NCI-H2107 (cell line): ENCODE measurements at places on chromosomes 16 and 17.

DNA sequence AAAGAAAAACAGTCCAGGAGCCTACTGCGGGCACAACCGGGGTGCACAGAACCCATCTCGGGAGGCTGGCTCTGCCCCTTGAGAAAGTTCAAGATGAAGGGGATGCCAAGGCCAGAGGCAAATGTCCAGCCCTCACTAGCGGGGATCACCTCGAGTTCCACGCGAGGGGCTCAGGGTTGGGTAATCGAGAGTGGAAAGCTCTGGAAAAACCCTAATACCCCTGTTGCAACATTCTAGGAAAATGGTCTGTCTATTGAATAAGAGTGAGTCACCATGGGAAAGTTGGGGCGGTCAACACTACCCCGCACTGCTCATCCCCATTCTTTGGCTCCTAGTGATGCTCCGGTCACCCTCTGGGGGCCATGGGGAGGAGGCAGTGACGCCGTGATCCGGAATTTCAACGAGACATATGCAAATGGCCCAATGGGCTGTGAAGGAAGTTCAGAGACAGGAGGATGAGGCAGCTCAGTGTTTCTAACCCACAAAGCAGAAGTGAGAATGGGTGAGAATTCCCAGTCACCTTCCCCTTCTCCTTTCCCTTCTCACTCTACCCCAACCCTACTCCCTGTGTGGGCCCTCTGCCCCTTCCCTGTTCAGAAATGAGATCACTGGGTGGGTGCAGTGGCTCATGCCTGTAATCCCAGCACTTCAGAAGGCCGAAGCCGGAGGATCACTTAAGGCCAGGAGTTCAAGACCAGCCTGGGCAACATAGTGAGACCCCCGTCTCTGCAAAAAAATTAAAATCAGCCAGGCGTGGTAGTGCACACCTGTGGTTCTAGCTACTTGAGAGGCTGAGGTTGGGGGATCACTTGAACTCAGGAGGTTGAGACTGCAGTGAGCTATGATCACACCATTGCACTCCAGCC is 22.4 kb downstream of the SOCS3 start:
- no peak for DNase-seq

DNA sequence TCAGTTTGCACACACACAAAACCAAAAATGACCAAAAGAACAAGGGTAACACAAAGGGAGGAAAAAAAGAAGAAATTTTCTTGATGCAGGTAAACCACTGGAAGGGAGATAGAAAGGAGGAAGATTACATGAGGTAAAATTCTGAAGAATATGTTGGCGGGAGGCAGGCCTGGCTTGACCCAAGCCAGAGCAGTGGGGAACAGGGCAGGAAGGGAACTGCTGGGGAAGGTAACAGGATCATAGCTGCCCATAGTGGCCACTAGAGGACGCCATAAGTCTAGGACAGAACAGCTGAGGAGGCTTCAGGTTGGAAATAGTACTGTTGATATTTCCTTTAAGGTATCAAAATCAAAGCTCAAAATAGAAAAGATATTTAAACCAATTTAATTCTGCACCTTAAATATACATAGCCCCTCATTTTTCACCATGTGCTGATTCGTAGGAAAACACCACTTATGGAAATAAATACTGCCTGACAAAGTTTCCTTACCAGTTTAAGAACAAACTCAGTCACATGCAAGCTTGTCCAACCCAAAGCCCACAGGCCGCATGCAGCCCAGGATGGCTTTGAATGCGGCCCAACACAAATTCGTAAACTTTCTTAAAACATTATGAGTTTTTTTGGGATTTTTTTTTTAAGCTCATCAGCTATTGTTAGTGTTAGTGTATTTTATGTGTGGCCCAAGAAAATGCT is 15.5 kb downstream of the VPS35 start:
- peak; percentile 6 for DNase-seq

- DNase-seq: no peak
Observed at GRCh38 chr17:29588562-29589411, 661 bp downstream of the GIT1 start.

GRCh38 chr16:15035163-15035729 is 20.6 kb downstream of the NTAN1 start:
- DNase-seq: no peak

GRCh38 chr17:76337413-76337777 is 16.3 kb downstream of the PRPSAP1 start:
- DNase-seq: no peak

GRCh38 chr16:9965079-9965478 is 217.1 kb downstream of the GRIN2A start:
- DNase-seq: no peak

DNA sequence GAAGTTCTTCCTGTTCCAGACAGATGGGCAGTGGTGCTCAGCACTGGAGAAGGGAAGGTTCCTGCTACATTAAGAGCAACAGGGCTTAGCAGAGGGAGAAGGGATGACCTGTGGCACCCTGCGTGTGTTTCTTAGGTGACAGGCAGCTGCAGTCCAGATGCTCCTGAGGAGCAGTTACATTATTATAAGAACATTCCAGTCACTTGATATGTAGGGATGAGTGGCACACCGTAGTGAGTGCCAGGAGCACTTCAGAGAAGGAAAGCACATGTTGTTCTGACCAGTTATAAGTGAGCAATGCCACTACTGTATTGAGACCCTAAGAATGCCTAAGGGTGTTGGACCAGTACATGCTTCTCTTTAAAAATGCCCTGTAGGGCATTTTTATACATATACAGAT is 39.9 kb upstream of the MRC2 start:
- DNase-seq: no peak

GRCh38 chr17:57433452-57433851 is 177.1 kb downstream of the MSI2 start:
- DNase-seq: no peak

GRCh38 chr17:6306820-6307219 is 128.1 kb downstream of the AIPL1 start:
- DNase-seq: no peak

DNA sequence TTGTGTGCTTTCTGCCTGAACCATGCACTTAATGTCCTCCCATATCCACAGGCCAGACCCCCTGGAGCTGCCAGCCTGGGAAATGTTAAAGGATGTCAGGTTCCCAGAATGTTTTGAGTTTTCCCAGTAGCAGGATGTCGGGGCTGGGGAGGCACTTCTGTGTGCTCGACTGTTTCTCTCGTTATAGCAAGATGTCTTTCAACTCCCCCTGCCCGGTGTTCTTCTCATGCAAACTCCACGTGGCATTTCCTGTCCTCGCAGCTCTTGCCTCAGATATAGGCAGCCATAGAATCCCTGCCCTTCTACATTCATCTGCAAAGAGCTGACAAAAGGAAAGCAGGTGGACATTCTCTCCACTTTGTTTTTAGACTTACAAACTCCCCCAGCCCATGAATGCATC is 457.2 kb upstream of the CDH11 start:
- DNase-seq: no peak

- DNase-seq: no peak
Observed at GRCh38 chr17:9929871-9930270, 24.8 kb upstream of the RCVRN start.

DNA sequence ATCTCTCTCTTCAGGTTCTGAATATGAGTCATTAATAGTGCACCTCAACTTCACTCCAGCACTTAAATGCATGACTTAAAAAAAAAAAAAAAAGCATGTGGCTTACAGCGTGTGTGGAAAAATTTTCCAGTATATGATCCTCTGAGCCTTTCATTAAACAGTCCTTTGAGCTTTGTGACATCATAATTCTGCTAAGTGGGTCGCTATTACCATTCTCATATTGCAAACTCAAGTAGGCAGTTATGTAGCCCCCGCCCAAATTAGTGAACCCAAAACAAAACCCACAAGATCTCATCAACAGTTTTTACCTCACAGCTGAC is 672 bp downstream of the CMTR2 start:
- DNase-seq: peak; percentile 48

GRCh38 chr16:57757326-57757786 is 21.8 kb downstream of the KATNB1 start:
- peak; percentile 53 for DNase-seq

DNA sequence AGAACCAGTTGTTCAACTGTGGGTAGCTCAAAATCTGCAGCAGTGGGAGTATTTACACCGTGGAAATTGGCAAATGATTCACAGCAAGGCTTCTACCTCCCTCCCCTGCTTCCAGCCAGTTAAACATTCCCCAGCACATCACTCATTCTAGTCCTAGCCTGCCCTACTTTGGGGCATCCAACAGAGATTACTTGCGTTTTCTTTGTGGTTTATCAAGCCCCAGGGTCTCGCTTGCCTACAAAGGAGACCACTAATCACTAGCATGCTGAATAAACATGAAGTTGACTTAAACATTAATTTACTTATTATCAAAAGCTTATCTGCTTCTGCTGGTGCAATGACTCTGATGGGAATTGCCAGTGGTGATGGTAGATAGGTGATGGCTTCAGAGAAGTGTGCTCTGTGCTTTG is 94.5 kb downstream of the MARF1 start:
- no peak for DNase-seq

GRCh38 chr17:79177877-79178276 is 103.3 kb downstream of the ENGASE start:
- no peak for DNase-seq

DNA sequence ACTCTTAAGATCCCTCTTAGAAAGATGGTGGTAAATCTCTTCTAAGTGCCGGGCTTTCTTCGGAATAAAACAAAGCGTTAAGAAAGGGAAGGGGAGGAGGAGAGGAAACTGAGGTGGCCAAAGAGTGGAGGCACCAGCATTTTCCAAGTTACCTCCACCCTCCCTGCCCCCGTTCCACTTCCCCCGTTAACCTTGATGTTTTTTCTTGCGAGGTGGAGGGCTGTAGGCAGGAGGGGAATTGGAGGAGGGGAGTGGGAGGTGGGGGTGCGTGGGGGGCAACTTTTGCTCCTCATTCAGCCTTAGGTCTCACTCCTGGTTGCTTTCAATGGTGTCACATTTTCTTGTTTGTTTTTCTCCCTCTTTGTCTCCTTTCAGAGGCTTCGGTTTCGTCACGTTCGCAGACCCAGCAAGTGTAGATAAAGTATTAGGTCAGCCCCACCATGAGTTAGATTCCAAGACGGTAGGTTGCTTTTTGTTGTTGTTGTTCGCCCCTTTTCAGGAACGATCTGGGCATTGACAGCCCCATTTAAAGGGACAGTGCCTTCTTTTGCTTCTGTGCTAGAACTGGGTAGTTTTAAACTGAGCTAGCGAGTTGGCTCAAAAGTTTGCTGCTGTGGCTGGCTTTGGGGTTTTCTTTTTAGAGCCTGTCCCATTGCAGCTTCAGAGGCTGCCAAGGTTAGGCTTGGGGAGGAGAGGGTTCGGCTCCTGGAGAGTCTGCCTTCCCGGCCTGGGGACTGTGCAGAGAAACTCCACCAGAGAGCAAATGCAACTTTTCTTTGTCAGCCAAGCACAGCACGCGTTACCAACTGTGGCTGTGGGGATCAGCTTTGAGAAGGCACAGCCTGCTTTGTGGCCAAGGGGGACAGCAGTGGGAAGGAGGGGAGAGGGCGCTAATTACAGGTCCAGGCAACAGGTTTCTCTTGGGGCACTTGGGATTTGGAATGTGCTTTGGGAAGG is 1.9 kb downstream of the MSI2 start:
- no peak for DNase-seq

DNA sequence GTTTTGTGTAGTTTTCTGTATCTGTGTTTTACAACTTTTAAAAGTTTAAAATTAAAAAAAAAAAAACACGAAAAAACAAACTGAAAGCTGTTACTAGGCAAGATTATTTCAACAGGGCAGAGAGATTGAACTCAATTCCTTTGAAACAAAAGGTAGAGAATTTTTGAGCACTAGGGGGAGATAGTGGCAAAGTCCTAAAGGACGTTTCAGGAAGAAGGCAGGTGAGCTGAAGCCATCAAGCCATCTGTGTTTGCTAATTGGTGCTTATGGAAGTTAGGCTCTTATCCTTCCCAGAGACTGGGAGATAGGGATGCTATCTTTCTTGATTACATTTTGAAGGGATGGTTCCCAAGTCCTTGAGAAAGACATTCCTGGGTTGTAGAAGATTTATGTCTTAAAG is 70.6 kb upstream of the CLEC3A start:
- peak; percentile 19 for DNase-seq

GRCh38 chr16:87216841-87217275 is 100.3 kb downstream of the C16orf95 start:
- no peak for DNase-seq

GRCh38 chr17:37391146-37391545 is 15.4 kb downstream of the C17orf78 start:
- DNase-seq: no peak

GRCh38 chr16:52308051-52308450 is 238.9 kb downstream of the TOX3 start:
- DNase-seq: no peak

GRCh38 chr17:66578781-66579489 is 256.0 kb upstream of the CACNG5 start:
- DNase-seq: no peak

GRCh38 chr16:79168321-79168720 is 432.2 kb downstream of the MAF start:
- peak; percentile 71 for DNase-seq

GRCh38 chr17:68085771-68086381 is 50.3 kb downstream of the KPNA2 start:
- no peak for DNase-seq

DNA sequence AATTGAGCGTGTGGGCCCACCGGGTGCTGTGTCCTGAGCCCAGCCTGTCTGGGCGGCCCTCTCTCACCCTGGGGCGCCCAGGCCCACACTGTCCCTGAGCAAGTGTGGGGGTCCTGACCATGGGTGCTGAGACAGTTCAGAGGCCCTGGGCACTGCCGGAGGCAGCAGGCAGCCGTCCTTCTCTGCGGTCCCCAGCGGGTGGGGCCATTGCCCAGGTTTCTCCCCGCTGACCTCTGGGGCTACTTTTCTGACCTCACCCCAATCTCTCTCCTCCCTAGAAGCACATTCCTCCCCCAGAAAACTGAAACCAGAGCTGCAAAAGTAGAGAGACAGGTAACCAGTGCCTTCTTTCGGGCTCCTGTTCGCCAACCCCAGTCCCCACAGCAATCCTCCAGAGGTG is 36.0 kb upstream of the PVALEF start:
- DNase-seq: no peak

DNA sequence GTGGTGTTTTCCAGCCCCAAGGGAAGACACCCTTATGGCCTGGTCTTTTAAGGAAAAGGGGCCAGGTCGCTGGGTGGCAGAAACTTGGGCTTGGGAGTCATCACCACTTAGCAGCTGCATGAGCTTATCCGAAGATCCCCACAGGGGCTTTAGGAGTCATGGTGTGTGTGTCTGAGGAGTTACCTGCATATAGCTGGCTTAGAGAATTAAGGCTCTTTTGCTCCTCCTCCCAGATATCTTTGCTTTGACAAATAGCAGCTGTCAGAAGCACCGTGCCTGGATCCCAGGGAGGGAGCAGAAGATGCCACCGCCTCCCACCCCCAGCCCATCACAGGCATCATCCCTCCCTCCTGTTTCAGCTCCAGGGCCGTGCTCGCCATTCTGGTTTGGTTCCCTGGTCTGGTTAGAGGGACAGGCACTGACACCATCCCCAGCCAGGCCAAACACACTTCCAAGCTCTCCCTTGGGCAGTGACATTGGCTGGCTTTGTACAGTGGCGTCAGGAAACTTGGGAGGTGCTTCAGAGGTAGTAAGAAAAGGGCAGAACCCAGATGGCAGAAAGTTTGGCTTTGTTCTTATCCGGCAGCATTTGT is 17.4 kb downstream of the LDHD start:
- no peak for DNase-seq
